ENCODE measurements at places on chromosomes 1 and 21. TPM values are rescaled to one million over a fixed set of nuclear protein-coding genes. Genes with fewer than 3 reads are reported as not detected.

The KRTAP7-1 gene
- not detected for total RNA-seq

The FAM163A gene
- not detected for total RNA-seq

- peak; percentile 82 for DNase-seq
- H3K4me1 ChIP-seq, result no peaks in the 10 kb centered on the region
- no peak overlapping the region for H3K27ac ChIP-seq
- H3K4me3 ChIP-seq, result no peak overlapping the region
- no peaks in the 10 kb centered on the region for H3K36me3 ChIP-seq
- H3K27me3 ChIP-seq, result no peaks in the 10 kb centered on the region
Observed at GRCh38 chr21:24290151-24290833, 1317.0 kb downstream of the MRPL39 start.

DNA sequence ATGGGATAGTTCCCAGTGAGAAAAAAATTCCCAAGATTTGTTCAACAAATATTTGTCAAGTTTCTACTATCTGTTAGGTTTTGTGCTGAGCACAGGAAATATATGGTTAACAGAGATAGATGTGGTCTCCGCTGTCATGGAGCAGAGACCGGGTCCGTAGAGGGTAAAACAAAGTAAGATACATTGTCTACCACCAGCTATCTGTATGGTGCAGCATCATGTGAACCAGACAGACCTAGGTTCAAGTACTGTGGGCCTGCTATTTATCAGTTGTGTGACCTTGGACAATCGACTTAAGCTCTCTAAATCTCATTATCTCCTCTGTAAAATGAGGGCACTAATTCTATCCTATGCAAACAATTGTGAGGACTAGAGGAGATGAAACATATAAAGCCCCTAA, 109.8 kb downstream of the DUSP10 start:
- no peak overlapping the region for H3K27ac ChIP-seq
- no peaks in the 10 kb centered on the region for H3K4me1 ChIP-seq
- no peak overlapping the region for H3K4me3 ChIP-seq
- no peaks in the 10 kb centered on the region for H3K36me3 ChIP-seq
- no peak for DNase-seq
- H3K27me3 ChIP-seq, result no peaks in the 10 kb centered on the region

The OR2T11 gene
- total RNA-seq, result not detected

GRCh38 chr21:42644223-42645208, 8.9 kb upstream of the PDE9A start:
- no peak overlapping the region for H3K27ac ChIP-seq
- H3K4me3 ChIP-seq, result no peak overlapping the region
- no peaks in the 10 kb centered on the region for H3K36me3 ChIP-seq
- no peaks in the 10 kb centered on the region for H3K4me1 ChIP-seq
- peaks cover 6% of the 10 kb centered on the region for H3K27me3 ChIP-seq
- peak; percentile 26 for DNase-seq

DNA sequence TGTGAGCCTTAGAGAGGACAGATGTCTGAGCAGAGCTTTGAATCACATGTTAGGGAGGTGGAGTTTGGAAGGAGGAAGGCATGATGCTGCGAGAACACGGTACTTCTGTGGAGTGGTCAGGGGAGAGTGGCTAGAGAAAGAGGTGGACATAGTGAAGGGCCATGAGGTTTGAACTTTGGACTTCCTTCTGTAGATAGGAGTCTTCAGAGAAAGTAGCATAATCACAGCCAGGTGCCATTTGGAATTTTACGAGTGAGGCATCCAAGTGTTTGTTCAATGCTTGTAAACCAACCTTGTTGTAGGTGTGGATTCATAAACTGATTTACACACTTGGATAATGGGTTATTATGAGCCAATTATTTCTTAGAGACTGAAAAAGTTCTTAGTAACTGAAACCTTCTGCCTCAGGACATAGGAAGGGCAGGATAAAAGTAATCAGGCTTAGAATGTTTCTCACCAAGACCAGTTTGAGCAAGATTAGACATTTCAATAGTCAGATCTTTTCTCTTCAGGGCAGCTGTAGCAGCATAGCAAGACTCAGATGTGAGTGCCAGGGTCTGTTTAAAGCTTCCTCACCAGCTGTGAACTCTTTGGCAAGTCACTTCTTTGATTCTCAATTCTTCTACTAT, 83.5 kb upstream of the HMCN1 start:
- no peak for DNase-seq
- H3K27me3 ChIP-seq, result no peaks in the 10 kb centered on the region
- peaks cover 25% of the 10 kb centered on the region for H3K4me1 ChIP-seq

DNA sequence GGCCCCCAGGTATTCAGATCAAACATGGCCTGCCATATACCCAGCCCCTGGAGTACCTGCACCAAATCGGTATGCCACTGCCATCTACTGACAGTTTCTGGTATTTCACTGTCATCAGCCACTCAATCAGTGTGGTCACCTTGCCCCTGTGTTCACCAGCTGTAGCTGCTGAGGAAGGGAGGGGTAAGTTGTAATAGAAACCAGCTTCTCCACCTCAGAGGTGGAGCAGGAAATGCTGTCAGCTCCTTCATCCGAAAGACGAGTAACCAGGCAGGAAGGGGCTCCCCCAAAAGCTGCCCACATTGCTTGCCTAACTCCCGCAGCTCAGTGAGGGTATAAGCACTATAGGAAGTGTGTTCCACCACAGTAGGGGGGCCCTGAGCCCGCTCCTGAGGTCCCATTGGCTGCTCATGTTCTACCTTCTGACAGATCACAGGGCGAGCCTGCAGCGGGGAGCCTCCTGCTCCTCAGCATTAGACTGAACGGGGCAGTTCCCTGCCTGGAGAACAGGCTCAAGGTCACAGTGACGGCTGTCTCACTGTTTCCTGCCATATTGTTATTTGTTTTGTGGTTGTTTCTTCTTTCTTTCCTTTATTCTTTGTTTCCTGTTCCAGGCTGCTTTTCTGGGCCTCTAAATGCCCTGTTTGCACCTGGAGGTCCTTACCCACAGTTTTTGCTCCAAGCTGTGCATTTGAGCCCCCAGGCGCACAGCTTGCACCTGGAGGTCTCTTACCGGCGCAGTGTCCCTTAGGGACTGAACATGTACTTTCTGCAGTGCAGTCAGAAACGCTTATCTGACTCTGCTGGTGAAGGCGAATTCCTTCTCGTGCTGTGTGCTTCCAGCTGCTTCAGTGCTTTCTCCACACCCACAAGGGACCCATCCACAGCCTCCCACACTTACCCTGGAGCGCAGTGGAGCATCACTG, 1638.3 kb downstream of the MRPL39 start:
- peak; percentile 85 for DNase-seq
- no peak overlapping the region for H3K27ac ChIP-seq
- H3K4me3 ChIP-seq, result no peak overlapping the region

The PRKACB gene
- 47.7 TPM for total RNA-seq

DNA sequence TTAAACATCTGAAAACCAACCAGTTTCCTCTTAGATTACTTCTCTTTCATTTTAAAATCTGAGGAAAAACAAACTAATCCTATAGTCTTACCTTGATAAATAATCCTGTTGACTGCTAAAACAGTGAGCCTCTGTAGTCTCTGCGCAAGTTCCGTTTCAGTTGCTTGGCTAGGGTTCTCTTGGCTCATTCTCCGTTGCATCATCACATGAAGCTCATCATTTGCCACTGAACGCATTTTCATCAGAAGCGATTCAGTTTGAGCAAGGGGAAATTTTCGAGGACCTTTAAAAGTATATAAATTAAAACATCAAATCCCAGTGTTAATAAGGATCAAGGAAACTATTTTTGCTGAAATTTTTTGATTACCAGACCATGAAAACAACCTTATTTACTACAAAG, 96.7 kb upstream of the GNG4 start:
- no peak overlapping the region for H3K4me3 ChIP-seq
- H3K27ac ChIP-seq, result no peak overlapping the region
- no peak for DNase-seq

GRCh38 chr1:85203573-85204171, 2.9 kb upstream of the SYDE2 start:
- no peak overlapping the region for H3K27ac ChIP-seq
- H3K36me3 ChIP-seq, result no peaks in the 10 kb centered on the region
- no peak overlapping the region for H3K4me3 ChIP-seq
- H3K27me3 ChIP-seq, result peaks cover 7% of the 10 kb centered on the region
- DNase-seq, result no peak
